ENCODE measurements at places on chromosomes 6 and 20.

DNA sequence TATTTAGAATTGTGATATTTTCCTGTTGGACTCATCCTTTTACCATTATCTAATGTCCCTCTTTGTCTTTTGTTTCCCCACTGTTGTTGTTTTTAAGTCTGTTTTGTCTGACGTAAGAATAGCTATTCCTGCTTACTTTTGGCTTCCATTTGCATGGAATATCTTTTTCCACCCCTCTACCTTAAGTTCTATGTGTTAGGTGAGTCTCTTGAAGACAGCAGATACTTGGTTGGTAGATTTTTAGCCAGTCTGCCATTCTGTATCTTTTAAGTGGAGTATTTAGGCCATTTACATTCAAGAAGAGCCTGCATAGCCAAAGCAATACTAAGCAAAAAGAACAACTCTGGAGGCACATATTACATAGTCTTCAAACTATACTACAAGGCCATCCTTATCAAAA lies 39.2 kb downstream of the CTCFL start:
- DNase-seq = no peak

DNA sequence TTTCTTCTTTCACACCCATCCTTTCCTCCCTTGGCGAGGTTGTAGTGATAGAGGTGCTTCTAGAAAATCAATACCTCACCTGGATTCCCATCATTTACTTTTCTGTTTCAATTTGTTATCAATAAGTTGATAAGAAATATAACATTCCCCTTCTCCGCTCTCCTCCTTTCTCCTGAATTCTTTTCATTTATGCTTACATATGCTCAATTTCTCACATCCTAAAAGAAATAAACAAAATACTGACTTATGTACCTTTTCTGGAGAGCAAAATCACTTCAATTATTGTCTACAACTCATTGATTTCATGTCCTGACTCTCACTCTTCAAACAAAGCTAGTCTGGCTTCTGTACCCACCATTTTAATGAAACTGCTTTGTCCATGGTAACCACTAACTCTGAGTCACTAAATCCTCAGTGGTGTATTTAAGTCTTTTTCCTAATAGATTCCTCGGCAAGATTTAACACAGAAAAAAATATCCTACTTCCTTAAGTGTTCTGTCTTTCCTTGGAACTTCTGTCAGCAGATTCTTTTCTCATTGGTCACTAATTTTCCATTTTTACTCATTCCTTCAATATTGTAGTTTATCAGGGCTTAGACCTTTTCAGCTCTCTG lies 289.6 kb downstream of the RFPL4B start:
- no peak for DNase-seq

GRCh38 chr6:159961528-159961927 lies 7.4 kb upstream of the IGF2R start:
- no peak for DNase-seq

- no peak for DNase-seq
These were observed 7.7 kb downstream of the DDR1 start for GRCh38 chr6:30891816-30892538.
